GM23248 (cell line): ENCODE measurements at places on chromosomes 4 and X. TPM values are rescaled to one million over a fixed set of nuclear protein-coding genes. Genes with fewer than 3 reads are reported as not detected.

Gene SULT1B1
- 2.6 TPM in 1 of 2 replicates, not detected in the other for total RNA-seq

Gene IL2
- not detected in 2 replicates for total RNA-seq

Gene MAGT1
- total RNA-seq: 51.1 and 58.9 TPM in 2 replicates

Gene RNF113A
- 13.9 and 17.2 TPM in 2 replicates for total RNA-seq

Gene EFHC2
- not detected in 2 replicates for total RNA-seq

Gene FRMD7
- total RNA-seq: 0.11 TPM in 1 of 2 replicates, not detected in the other

Gene FGF13
- 4.6 and 9.0 TPM in 2 replicates for total RNA-seq

Gene PLAC8
- not detected in 2 replicates for total RNA-seq

Gene YY2
- total RNA-seq: 0.38 and 1.4 TPM in 2 replicates

DNA sequence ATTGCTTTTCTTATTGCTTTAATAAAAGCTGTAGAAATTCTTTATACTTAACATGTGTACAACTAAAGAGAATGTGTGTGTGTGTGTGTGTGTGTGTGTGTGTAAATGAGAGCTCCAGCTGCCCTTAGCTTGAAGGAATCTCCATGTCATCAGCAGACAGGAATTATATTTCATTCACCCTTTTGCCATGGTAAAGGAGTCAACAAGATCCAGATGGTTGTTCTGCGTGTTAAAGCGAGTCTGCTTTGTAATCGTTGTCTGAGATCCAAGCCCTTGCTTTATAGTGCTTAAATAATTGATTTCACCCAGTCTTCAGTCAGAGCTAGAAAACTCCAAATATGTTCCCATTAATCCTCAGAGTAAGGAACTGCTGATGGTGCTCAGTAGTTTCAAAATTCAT lies 285.5 kb downstream of the PDGFC start:
- H3K4me3 ChIP-seq: peak overlapping the region; percentile 30; the same call in 1 of the 2 replicates
- peaks cover 19% of the 10 kb centered on the region for H3K4me1 ChIP-seq
- H3K27me3 ChIP-seq: no peaks in the 10 kb centered on the region
- no peaks in the 10 kb centered on the region for H3K36me3 ChIP-seq
- DNase-seq: peak; percentile 94

GRCh38 chr4:6313216-6313615 lies 43.6 kb downstream of the WFS1 start:
- H3K27ac ChIP-seq: no peak overlapping the region
- DNase-seq: no peak
- H3K27me3 ChIP-seq: peaks cover 30% of the 10 kb centered on the region
- no peak overlapping the region for H3K4me3 ChIP-seq

- H3K27me3 ChIP-seq: no peaks in the 10 kb centered on the region
- no peaks in the 10 kb centered on the region for H3K4me1 ChIP-seq
- H3K27ac ChIP-seq: no peak overlapping the region
- no peak overlapping the region for H3K4me3 ChIP-seq
- no peak for DNase-seq
- no peaks in the 10 kb centered on the region; the same call in 1 of the 2 replicates for H3K36me3 ChIP-seq
These were observed 1024.3 kb downstream of the RAPGEF2 start for GRCh38 chr4:160127211-160127610.

DNA sequence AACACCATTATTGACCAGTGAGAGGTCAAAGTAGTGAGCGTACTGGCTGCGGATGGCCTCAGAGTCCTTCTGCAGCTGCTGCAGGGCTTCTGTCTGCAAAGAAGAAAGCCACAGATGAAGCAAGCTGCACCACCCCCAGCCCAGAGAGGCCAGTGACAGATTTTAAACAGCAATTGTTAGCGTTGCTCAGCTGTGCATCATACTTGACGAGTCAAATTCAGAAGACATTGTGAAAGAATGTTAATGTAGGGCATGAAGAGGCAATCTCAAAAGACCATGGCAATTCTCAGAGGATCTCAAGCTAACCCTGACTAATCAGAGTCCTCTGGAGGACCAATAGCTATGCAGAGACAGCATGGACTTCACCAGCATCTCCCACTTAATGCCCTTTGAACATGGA lies 16.6 kb downstream of the DKC1 start:
- H3K4me3 ChIP-seq: no peak overlapping the region
- peaks cover 26% of the 10 kb centered on the region for H3K4me1 ChIP-seq
- peak overlapping the region; percentile 70 for H3K27ac ChIP-seq
- no peaks in the 10 kb centered on the region for H3K27me3 ChIP-seq
- DNase-seq: peak; percentile 85
- peaks cover 7% of the 10 kb centered on the region; the same call in 1 of the 2 replicates for H3K36me3 ChIP-seq

- no peaks in the 10 kb centered on the region for H3K27me3 ChIP-seq
- H3K4me1 ChIP-seq: peaks cover 23% of the 10 kb centered on the region
- peak overlapping the region; percentile 79 for H3K27ac ChIP-seq
- DNase-seq: no peak
- no peaks in the 10 kb centered on the region for H3K36me3 ChIP-seq
These were observed 39.9 kb upstream of the MAP3K15 start for GRCh38 chrX:19555236-19555635.

- H3K36me3 ChIP-seq: no peaks in the 10 kb centered on the region
- H3K27me3 ChIP-seq: no peaks in the 10 kb centered on the region
- DNase-seq: no peak
- H3K27ac ChIP-seq: no peak overlapping the region
- no peaks in the 10 kb centered on the region for H3K4me1 ChIP-seq
These were observed 1005.8 kb downstream of the PCDH18 start for GRCh38 chr4:136526517-136526916.

GRCh38 chrX:68697465-68698125 lies 50.1 kb downstream of the STARD8 start:
- peaks cover 22% of the 10 kb centered on the region for H3K4me1 ChIP-seq
- DNase-seq: no peak
- no peak overlapping the region for H3K27ac ChIP-seq
- no peaks in the 10 kb centered on the region for H3K27me3 ChIP-seq
- no peak overlapping the region for H3K4me3 ChIP-seq
- H3K36me3 ChIP-seq: no peaks in the 10 kb centered on the region

DNA sequence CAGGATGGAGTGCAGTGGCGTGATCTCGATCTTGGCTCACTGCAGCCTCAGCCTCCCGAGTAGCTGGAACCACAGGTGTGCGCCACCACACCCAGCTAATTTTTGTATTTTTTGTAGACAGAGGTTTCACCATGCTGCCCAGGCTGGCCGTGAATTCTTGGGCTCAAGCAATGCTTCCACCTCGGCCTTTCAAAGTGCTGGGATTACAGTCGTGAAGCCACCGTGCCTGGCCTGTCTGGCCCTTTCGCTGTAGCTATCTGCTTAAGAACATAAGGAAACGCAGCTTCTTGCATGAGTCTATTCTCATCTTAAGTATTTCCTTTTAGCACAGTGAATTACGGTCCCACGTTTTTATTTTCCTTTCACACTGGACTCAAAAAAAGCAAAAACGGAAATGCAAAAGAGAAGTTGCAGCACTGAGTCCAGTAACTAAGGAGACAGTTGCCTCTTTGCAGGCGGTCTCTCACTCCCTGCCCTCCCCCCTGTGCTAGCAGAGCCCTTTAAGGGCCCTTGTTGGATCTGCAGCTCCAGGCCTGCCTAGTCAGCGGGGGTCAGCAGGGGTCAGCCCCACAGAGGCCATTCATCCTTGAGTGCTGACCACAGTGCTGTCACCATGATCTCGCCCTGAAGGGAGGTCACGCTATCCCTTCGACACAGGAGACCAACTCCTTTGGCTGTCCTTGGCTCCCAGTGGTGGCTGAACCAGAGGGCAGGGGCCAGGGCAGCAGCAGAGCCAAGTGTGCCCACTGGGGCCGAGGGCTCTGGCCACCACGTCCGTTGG lies 21.8 kb upstream of the TBC1D14 start:
- H3K36me3 ChIP-seq: peaks cover 11% of the 10 kb centered on the region; the same call in 1 of the 2 replicates
- H3K27ac ChIP-seq: no peak overlapping the region
- H3K27me3 ChIP-seq: no peaks in the 10 kb centered on the region
- H3K4me1 ChIP-seq: peaks cover 27% of the 10 kb centered on the region
- H3K4me3 ChIP-seq: no peak overlapping the region

- H3K27ac ChIP-seq: no peak overlapping the region
- H3K4me1 ChIP-seq: no peaks in the 10 kb centered on the region
- no peak overlapping the region for H3K4me3 ChIP-seq
- no peaks in the 10 kb centered on the region for H3K36me3 ChIP-seq
These were observed 10.2 kb downstream of the ASIC5 start for GRCh38 chr4:155855897-155856296.

DNA sequence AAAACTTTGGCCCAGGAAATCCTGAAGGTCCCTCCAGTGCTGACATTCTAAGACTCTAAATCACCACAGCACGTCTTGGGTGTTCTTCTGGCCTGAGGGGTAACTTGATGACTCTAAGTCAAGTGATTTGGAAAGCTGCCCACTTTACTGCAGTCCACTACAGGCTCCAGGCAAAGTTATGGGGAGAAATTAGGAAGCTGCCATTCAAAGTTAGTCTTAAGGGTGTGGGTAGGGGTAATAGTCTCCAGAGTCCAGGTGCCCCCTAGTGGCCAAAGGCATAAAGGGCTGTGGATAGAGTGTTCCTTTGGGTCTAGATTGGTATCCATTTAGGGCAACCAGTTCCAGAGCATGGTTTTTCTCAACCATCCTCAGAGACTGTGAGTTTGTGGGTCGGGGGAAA lies 38.7 kb upstream of the SLC16A2 start:
- no peak overlapping the region for H3K4me3 ChIP-seq
- DNase-seq: peak; percentile 69
- no peaks in the 10 kb centered on the region for H3K27me3 ChIP-seq
- no peak overlapping the region for H3K27ac ChIP-seq

GRCh38 chr4:76293772-76294171 lies 12.8 kb upstream of the STBD1 start:
- H3K27me3 ChIP-seq: no peaks in the 10 kb centered on the region
- no peaks in the 10 kb centered on the region for H3K36me3 ChIP-seq
- H3K4me1 ChIP-seq: no peaks in the 10 kb centered on the region
- no peak overlapping the region for H3K27ac ChIP-seq
- no peak overlapping the region for H3K4me3 ChIP-seq
- DNase-seq: peak; percentile 26

DNA sequence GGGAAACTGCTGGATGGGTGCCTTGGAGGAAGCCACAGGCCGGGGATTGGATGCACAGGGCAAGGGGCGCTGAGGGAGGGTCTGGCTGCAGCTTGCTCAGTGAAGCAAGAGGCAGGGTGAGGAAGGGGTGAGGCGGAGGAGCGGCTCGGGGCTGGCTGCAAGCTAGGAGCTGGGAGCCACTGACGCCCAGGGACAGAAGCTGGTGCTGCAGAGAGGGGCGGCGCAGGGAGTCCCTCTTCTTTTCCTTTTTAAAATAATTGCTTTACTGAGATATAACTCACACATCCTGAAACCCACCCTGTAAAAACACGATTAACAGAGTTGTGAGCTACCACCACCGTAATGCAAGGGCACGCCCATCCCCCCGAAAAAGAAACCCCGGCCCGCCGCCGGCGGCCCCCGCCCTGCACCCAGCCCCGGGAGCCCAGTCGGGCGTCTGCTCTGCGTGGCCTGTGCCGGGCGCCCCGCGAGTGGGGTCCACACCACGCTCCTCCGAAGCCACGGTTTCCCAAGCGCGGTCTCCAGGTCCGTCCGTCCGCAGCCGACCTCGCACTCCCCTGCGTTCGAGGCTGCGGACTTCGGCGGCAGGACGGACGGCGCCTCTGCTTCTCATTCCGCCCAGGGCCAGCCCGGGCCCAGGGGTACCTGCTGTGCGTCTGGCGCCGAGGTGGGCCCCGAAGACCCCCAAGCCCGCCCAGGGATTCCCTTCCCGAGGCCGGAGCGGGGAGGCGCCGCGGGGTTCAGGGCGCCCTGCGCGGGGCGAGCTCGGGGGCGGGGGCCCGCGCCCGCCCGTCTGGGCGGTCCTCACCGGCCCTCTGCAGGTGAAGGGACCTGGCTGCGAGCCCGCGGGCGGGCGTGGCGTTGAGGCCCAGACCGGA lies 866 bp upstream of the UVSSA start:
- H3K36me3 ChIP-seq: no peaks in the 10 kb centered on the region
- peak overlapping the region; percentile 81 for H3K4me3 ChIP-seq
- peak overlapping the region; percentile 68 for H3K27ac ChIP-seq
- peaks cover 15% of the 10 kb centered on the region for H3K4me1 ChIP-seq
- peak; percentile 69 for DNase-seq

GRCh38 chr4:92047209-92047875 lies 256.4 kb upstream of the GRID2 start:
- H3K27ac ChIP-seq: no peak overlapping the region
- no peaks in the 10 kb centered on the region for H3K36me3 ChIP-seq
- H3K4me3 ChIP-seq: no peak overlapping the region
- no peaks in the 10 kb centered on the region for H3K4me1 ChIP-seq

DNA sequence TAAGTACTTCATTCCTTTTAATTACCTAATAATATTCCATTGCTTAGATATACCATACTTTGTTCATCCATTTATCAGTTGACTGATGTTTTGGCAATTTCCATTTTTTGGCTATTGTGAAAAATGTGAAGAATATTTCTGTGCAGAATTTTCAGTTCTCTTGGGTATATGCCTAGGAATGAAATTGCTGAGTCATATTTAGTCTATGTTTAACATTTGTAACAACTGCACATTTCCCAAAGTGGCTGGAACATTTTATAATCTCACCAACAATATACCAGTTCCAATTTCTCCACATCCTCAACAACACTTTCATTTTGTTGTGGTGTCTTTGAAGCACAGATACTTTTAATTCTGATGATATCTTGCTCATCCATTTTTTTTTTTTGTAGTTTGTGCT lies 215.5 kb downstream of the PDGFC start:
- no peak overlapping the region for H3K27ac ChIP-seq
- H3K27me3 ChIP-seq: no peaks in the 10 kb centered on the region
- DNase-seq: peak; percentile 39
- no peaks in the 10 kb centered on the region for H3K36me3 ChIP-seq

DNA sequence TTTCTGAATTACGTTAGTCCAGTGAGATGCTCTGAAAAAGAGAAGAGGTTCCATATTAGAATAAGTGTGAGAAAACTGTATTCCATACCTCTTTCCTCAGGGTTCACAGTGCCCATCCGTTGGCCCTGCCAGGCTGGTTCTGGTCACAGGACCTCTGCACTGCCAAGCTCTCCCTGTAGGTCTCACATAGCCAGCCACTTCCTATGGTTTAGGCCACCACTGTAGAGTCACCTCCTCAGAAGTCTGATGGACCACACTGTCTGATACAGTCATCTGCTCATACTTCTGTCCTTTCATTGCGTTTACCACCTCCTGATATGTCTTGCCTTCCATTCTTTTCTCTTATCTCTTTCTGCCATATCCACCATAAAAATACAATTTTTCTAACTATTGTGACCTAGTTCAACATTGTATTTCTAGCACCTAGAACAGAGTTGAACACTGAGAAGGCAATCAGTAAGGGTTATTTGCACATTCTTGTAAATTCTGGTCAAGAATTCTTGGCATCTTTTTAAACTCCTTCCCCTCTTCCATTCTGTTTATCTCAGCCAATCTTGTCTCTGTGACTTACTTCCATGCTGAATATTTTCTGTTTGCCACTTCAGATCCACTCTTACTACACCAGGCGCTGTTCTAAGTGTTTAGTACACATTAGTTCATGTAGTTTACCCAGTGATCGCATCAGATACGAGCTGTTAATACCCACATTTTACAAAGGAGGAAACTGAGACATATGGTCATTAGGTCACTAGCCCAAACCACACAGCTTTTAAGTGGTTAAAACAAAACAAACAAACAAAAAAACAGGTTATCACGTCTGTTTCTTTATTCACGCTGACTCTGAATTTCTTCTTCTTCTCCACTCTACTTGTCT lies 125.6 kb downstream of the CBR4 start:
- H3K36me3 ChIP-seq: peaks cover 10% of the 10 kb centered on the region
- DNase-seq: no peak
- H3K4me3 ChIP-seq: no peak overlapping the region
- no peaks in the 10 kb centered on the region for H3K27me3 ChIP-seq
- H3K27ac ChIP-seq: no peak overlapping the region

- H3K4me1 ChIP-seq: peaks cover 36% of the 10 kb centered on the region
- no peak overlapping the region for H3K27ac ChIP-seq
- H3K27me3 ChIP-seq: no peaks in the 10 kb centered on the region
- H3K4me3 ChIP-seq: no peak overlapping the region
These were observed 47.5 kb downstream of the GASK1B start for GRCh38 chr4:158125310-158125709.
